ENCODE measurements at places on chromosomes 3 and 15.

DNA sequence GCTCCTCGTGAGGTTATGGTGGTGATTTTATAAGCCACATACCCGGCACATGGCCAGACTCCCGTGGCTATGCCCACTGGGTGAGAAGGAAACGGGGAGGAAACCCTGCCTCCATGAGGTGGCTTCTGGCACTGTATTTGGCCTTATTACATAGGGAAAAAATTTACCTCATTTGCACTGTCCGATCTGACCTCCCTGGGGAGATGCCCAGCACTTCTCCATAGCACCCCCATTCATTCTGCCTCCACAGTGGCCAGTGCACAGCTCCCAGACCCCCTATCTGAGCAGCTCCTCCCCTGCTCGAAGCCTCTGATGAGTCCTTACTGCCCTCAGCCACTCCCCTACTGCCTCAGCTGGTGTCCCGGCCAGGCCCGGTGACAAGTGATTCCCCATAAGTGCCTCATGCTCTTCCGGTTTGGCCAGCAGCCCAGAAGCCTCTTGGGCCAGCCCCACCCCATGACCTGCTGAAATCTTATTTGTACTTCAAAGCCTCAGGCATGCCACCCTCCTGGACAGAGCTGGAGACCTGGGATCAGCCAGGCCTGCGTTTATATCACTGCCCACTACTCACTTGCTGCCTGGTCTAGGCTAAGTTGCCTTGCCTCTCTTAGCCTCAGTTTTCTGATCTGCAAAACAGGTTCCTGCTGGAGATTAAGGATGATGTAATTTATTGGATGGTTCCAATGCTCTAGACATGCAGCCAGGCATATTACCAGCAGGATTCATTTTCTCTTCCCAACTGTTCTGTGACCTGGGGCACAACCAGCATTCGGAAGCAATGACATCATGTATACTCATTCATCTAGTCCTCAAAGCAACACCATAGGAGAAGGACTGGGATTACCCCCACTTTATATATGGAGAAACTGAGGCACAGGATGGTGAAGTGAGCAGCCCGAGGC is 30.6 kb upstream of the SLC6A6 start:
- no peak for DNase-seq

- no peak for DNase-seq
Observed at GRCh38 chr3:40631341-40631995, 106.7 kb downstream of the ZNF621 start.

DNA sequence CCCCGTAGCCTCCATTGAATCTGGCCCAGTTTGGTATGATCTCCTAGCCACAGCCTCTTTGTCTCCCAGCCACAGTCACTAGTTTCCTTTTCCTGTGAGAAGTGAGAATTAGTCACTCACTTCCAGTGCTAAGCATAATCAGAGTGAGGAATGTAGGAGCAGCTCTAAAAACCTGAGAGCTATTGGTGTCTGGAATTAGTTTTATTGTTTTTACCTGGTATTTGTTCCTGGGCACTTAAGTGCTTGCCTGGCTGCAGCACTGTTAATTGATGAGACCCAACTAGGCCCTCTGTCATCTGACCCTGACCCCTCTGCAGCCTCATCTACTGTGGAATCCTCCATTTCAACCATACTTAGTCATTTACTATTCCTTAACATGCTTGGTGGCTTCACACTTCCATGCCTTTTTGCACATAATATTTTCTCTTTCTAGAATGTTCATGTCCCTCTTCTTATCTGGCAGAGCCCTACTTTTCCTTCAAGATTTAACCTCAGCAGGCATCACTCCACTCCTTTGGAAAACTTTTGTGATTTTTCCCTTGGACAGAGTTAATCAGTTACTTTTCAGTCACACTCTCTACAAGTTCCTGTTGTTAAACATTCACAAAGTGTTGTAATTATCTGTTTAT is 48.8 kb downstream of the PDE8A start:
- DNase-seq, result peak; percentile 17

GRCh38 chr3:186784820-186785494 is 1.6 kb downstream of the EIF4A2 start:
- peak; percentile 14 for DNase-seq

- DNase-seq, result no peak
Observed at GRCh38 chr15:39786447-39787056, 3.9 kb upstream of the FSIP1 start.

- no peak for DNase-seq
Observed at GRCh38 chr3:153130312-153130977, 31.6 kb upstream of the RAP2B start.

- no peak for DNase-seq
Observed at GRCh38 chr3:643376-643775, 446.8 kb downstream of the CHL1 start.

DNA sequence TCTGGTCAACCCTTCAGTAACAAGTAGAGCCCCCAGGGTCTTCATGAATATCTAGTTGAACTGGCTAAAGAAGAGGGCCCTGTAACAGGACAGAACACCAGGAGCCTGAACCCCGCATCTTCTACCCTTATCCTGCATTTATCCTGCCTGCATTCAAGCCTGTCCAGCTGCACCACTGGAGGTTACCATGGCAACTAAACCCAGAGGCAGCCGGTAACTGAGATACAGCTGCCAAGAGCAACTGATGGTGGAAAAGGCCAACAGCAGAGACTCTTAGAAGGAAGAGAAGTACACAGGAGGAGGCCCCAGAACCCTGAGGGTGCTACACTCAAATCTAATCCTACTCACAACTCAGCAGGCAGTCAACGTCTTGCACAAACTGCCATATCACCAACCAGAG is 3.7 kb upstream of the PRKAR2A start:
- no peak for DNase-seq

DNA sequence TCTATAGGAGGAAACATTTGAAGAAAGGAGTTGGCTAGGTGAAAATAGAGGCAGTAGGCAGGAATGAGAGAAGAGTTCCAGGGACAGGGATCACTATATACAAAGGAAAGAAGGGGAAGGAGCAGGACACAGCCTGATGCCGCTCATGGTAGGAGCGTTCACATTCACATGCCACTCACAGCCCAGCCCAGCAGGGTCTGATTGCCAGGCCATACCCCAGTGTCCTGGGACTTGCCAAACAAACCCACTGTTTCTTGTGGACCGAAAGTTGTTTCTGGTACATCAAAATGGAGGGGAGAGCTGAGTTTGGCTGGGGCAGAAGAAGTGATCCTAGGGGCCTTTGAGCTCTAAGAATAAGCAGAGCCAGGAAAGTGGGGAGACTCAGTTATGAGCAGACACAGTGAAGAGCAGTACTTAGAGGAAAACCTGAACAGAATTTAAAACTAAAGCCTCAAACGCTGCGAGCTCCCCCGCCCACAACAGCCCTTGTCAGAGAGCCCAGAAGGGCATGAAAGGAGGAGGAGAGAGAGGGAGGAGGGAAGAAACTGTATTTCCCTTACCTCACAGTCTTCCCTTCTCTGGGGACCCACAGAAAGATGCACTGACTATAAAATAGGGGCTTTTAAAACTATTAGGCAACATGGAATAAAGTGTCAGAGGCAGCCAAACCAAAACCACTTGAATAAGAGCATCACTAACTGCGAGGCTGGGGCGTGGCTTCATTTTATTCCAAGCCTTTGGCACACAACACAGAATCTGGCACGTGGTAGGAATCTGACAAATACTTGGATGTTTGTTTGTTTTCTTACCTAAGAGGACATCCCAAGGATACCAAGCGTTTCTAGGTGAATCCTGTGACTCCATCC is 129.0 kb downstream of the RPL22L1 start:
- DNase-seq, result no peak

GRCh38 chr3:137998121-137999042 is 11.6 kb upstream of the CLDN18 start:
- no peak for DNase-seq

DNA sequence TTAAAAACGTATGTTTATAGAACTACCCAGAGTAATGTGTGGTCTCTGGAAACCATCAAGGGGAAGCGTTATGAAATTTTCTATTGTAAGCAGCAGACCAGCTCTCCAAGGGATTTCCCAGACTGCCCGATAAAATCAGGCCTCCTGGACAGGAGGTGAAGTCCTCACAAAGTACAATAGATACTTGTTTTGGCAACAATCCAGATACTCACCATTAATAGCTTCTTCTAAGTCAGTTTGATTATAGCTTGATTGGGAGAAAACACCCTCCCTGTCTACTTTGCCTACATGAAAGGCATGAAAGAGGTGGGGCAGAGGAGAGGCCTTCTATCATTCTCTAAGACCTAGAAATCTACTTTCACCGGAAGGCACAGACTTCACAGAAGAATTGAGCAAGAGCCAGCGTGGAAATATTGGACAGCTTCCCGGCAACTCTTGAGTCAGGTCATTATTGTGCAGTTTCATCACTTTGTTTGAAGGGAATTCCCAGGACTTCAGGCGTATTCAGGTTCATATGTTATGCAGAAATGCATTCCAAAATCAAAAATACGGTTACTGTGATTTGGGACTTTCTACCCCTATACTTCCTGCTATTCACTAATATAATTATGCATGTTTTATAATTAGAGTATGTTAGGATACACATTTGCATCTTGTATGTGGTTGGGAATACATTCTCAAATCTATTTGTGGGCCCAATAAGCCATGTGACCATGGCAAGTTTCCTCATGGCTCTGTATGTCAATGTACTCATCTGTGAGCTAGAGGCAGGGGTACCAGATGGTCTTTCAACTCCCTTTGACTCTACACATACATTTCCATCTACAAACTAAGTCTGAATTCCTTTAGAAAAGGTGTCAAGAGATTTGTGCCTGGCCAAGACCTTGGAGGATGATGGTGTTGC is 103.5 kb downstream of the CD47 start:
- DNase-seq, result no peak

GRCh38 chr15:90580099-90580498 is 50.4 kb downstream of the CRTC3 start:
- DNase-seq, result no peak

DNA sequence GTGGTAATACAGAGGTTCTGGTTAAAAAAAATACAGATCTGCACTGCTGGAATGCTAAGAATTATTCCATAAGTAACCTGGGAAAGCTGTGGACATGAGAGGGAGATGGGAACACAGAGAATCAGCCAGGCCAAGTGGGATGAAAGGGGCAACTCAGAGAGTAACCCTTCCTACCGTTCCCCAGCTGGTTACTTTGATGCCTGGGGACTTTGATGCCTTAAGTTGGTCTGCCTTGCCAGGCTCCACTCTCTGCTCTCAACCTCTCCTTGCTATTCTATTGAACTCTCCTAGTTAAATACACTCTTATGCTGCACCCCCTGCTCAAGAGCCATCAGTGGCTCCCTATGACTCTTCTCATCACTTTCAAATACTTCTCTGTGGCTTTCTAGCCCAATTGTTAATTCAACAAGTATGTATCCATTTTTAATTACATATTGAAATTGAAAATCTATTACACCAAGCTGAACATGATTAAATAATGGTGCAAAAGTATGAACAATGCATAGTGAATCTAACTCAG is 315.5 kb downstream of the TLE3 start:
- no peak for DNase-seq

DNA sequence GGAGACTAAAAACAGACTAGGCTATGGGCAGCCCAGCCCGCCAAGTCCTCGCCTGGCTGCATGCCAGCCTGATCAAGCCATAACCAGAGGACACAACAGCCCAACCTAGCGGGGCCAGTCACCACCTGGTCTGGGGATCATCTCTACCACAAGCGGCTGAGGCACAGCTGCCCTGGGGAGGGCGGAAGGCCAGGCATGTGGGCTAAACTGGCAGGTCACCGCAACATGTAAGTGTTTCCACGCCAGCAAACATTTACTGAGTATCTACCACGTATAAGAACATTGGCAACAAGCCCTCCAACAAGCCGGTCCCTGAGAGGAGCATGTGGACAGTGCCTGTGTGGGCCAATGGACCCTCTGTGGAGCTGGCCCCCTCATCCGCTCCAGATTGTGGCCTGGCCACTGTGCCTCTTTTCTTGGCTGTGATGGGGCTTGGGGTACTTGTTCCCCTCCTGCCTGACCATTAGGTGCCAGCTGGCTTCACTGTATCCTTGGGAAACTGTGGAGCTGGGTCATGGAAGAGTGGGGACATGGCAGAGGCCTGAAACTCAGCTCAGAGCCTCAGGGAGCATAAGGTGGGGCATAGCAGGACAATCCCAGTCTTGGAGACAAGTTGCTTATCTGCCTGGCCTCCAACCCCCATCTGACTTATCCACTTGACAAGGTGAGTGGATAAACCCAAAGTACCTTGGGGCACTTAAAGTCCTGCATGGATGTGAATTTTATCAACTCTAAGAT is 9.0 kb downstream of the UBXN7 start:
- no peak for DNase-seq

DNA sequence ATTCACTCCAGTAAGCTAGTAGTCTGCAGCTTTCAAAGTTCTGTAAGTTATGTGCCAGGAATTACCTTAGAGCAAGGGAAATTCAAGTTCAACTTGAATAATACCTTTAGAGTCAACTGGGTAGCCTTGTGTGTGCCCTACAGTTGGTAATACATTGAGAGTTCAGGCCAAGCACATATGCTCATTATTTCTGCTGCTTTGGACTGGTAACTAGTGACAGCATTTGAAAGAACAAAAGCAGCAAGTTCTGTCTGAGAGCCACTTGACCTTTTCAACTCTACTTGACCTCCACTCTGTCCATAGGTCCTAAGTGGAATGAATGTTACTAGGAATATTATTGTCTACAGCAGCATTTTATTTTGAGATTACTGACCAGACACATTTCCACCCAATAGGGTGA is 723.5 kb downstream of the NLGN1 start:
- no peak for DNase-seq

GRCh38 chr15:53296603-53297002 is 462.9 kb downstream of the WDR72 start:
- DNase-seq, result no peak

GRCh38 chr3:65177960-65178376 is 490.2 kb upstream of the ADAMTS9 start:
- DNase-seq, result no peak

GRCh38 chr3:133676336-133677118 is 14.8 kb upstream of the TOPBP1 start:
- no peak for DNase-seq

- DNase-seq, result no peak
Observed at GRCh38 chr3:126310816-126311215, 46.4 kb downstream of the KLF15 start.
